Breast epithelium (tissue), 4 donors: ENCODE measurements at places on chromosomes 7 and 10.

- no peaks in the 10 kb centered on the region for H3K36me3 ChIP-seq
- no peaks in the 10 kb centered on the region for H3K4me1 ChIP-seq
- DNase-seq: no peak
- no peaks in the 10 kb centered on the region for H3K27me3 ChIP-seq
- H3K27ac ChIP-seq: no peak overlapping the region
Observed at GRCh38 chr10:110326351-110327032, 21.8 kb upstream of the SMNDC1 start.

GRCh38 chr7:105006367-105007136 is 7.5 kb upstream of the KMT2E start:
- H3K36me3 ChIP-seq: no peaks in the 10 kb centered on the region
- H3K27me3 ChIP-seq: no peaks in the 10 kb centered on the region
- H3K27ac ChIP-seq: peak overlapping the region; percentile 6
- no peak overlapping the region for H3K4me3 ChIP-seq
- H3K4me1 ChIP-seq: peaks cover 7% of the 10 kb centered on the region

- H3K27me3 ChIP-seq: no peaks in the 10 kb centered on the region
- no peaks in the 10 kb centered on the region for H3K36me3 ChIP-seq
- DNase-seq: no peak
- H3K27ac ChIP-seq: no peak overlapping the region
- no peaks in the 10 kb centered on the region for H3K4me1 ChIP-seq
- no peak overlapping the region for H3K4me3 ChIP-seq
Observed at GRCh38 chr10:74419958-74420375, 268.9 kb downstream of the ADK start.

- H3K4me3 ChIP-seq: no peak overlapping the region
- H3K27me3 ChIP-seq: no peaks in the 10 kb centered on the region
- no peak overlapping the region for H3K27ac ChIP-seq
- H3K36me3 ChIP-seq: no peaks in the 10 kb centered on the region
- DNase-seq: no peak
- H3K4me1 ChIP-seq: no peaks in the 10 kb centered on the region
Observed at GRCh38 chr7:106916679-106917078, 51.6 kb downstream of the PIK3CG start.

GRCh38 chr7:91194841-91195240 is 69.4 kb upstream of the FZD1 start:
- no peaks in the 10 kb centered on the region for H3K36me3 ChIP-seq
- no peaks in the 10 kb centered on the region for H3K27me3 ChIP-seq
- no peak overlapping the region for H3K4me3 ChIP-seq

GRCh38 chr10:120262857-120263547 is 194.0 kb upstream of the PLPP4 start:
- no peak overlapping the region for H3K4me3 ChIP-seq
- H3K36me3 ChIP-seq: no peaks in the 10 kb centered on the region
- no peaks in the 10 kb centered on the region for H3K27me3 ChIP-seq
- no peaks in the 10 kb centered on the region for H3K4me1 ChIP-seq
- no peak for DNase-seq
- H3K27ac ChIP-seq: no peak overlapping the region

DNA sequence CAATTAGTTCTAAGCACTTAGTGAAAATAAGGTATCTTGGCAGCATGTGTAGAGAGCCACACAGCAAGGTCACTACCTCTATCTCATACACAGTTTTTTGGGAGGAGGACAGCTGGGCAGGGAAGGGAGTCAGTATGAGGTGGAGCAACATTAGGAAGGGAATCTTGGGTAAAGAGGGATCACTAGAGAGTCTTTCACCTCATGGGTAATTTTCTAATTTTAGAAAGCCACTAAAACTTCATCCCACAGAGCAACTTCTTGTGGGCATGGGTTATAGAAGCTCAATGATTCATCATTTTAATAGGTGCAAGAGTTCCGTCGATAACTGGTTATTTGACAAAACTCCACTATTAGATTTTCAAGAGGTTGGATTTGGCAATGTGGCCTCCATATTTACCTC is 2.5 kb downstream of the NRAP start:
- H3K27ac ChIP-seq: no peak overlapping the region
- no peak overlapping the region for H3K4me3 ChIP-seq
- H3K27me3 ChIP-seq: no peaks in the 10 kb centered on the region
- H3K4me1 ChIP-seq: no peaks in the 10 kb centered on the region
- DNase-seq: no peak

- no peaks in the 10 kb centered on the region for H3K4me1 ChIP-seq
- no peaks in the 10 kb centered on the region for H3K27me3 ChIP-seq
- no peak for DNase-seq
Observed at GRCh38 chr10:22801785-22802184, 87.4 kb upstream of the PIP4K2A start.

- no peak overlapping the region for H3K27ac ChIP-seq
- H3K4me3 ChIP-seq: no peak overlapping the region
- no peak for DNase-seq
- no peaks in the 10 kb centered on the region for H3K27me3 ChIP-seq
- no peaks in the 10 kb centered on the region for H3K36me3 ChIP-seq
- H3K4me1 ChIP-seq: no peaks in the 10 kb centered on the region
Observed at GRCh38 chr10:10498781-10499180, 518.9 kb upstream of the CELF2 start.

- no peaks in the 10 kb centered on the region for H3K27me3 ChIP-seq
- H3K4me1 ChIP-seq: no peaks in the 10 kb centered on the region
- H3K27ac ChIP-seq: peak within 1 kb of the TSS; percentile 57
- no peak within 1 kb of the TSS for H3K4me3 ChIP-seq
- DNase-seq: no peak
- H3K36me3 ChIP-seq: no peaks in the 10 kb centered on the region
Observed at GRCh38 chr7:130292682-130293257, at the start of gene CPA4. Gene CPA4, plus strand, starts transcription at chr7:130293161. Its CDS starts 20 bp downstream, at chr7:130293181.

DNA sequence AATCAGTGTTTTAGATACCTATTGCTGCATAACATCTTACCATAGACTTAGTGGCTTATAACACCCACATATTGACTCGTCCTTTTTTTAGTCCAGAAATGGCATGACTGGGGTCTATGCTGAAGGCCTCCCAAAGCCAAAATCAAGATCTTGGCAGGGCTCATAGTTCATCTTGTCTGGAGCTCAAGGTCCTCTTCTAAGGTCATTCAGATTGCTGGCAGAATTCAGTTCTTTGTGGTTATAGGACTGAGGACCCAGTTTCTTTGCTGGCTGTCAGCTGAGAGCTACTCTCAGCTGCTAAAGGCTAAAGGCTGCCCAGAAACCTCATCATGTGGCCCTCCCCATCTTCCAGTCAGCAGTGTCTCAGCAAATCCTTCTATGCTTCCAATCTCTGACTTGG is 165.5 kb downstream of the FAM107B start:
- H3K4me1 ChIP-seq: peaks cover 4% of the 10 kb centered on the region

DNA sequence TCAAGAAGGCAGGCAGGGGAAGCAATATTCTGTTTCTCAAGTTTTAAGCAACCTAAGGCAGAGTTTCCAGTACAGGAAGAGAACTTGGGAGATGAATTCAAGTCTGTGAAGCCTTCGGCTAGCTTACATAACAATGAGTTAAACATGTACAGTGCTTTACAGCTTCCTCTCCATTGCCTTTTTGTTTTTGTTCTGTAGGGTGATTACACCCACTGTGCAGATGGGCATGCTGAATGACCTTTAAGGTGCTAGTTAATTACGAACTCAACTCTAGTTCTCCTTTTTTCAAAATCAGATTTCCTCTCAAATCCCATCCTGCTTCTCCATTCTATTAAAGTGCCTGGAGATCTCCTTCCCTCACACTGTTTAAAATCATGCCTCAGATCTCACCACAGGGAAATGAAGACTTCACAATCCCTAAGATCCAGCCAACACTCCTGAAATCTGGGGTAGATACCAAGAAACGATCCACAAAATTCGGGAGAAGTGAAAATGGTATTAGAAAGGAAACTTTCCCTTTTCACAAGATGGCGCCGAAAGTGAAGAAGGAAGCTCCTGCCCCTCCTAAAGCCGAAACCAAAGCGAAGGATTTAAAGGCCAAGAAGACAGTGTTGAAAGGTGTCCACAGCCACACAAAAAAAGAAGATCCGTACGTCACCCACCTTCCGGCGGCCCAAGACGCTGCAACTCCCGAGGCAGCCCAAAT is 16.8 kb upstream of the MSMB start:
- no peaks in the 10 kb centered on the region for H3K27me3 ChIP-seq
- H3K4me1 ChIP-seq: no peaks in the 10 kb centered on the region
- DNase-seq: no peak
- no peaks in the 10 kb centered on the region for H3K36me3 ChIP-seq
- no peak overlapping the region for H3K27ac ChIP-seq
- H3K4me3 ChIP-seq: no peak overlapping the region

- H3K36me3 ChIP-seq: no peaks in the 10 kb centered on the region
- DNase-seq: no peak
- H3K4me3 ChIP-seq: no peak overlapping the region
- no peaks in the 10 kb centered on the region for H3K27me3 ChIP-seq
Observed at GRCh38 chr7:128253701-128254100, 12.6 kb downstream of the LEP start.

DNA sequence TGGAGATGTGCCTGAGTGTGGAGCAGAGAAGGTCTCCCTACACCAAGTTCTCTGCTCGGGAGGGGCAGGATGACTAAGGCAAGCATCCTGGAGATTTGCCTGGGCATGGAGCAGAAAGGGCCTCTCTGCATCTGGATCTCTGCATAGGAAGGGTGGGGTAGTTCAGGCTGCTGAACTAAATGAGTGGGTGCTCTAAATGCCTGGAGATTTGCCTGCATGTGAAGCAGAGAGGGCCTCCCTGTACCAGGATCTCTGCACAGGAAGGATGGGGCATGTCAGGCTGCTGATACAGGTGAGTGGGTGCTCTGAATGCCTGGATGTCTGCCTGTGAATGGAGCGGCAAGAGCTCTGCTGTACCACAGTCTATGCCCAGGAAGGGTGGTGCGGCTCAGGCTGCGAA is 680.7 kb downstream of the SUGCT start:
- no peaks in the 10 kb centered on the region for H3K36me3 ChIP-seq
- H3K4me1 ChIP-seq: no peaks in the 10 kb centered on the region
- H3K27me3 ChIP-seq: no peaks in the 10 kb centered on the region
- DNase-seq: no peak
- no peak overlapping the region for H3K4me3 ChIP-seq
- no peak overlapping the region for H3K27ac ChIP-seq

GRCh38 chr10:102948176-102948575 is 30.1 kb downstream of the CNNM2 start:
- no peak for DNase-seq
- H3K27ac ChIP-seq: no peak overlapping the region
- H3K4me1 ChIP-seq: no peaks in the 10 kb centered on the region
- no peaks in the 10 kb centered on the region for H3K36me3 ChIP-seq
- no peak overlapping the region for H3K4me3 ChIP-seq
- H3K27me3 ChIP-seq: no peaks in the 10 kb centered on the region

DNA sequence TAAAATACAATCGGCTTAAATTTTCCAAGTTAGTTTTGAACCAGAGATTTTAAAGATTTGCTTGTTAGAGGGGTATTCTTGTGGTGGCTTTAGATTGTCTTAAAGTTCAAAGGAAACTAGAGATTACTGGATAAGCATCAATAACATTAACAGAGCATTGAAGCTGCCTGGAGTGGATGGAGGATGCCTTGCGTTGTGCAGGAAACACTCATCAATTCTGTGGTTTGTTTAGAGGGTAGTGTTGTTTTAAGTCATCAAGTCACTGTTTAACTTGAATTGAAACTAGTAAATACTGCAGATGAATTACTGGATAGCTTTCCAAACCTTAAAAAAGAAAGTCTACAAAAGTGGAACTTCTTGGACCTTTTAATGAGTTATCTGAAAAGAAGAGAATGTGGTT is 218.6 kb downstream of the CELF2 start:
- H3K27me3 ChIP-seq: no peaks in the 10 kb centered on the region
- no peak overlapping the region for H3K4me3 ChIP-seq
- DNase-seq: no peak
- H3K27ac ChIP-seq: no peak overlapping the region
- H3K4me1 ChIP-seq: no peaks in the 10 kb centered on the region

GRCh38 chr7:493661-494251 is 25.9 kb downstream of the PDGFA start:
- H3K36me3 ChIP-seq: no peaks in the 10 kb centered on the region
- H3K4me1 ChIP-seq: no peaks in the 10 kb centered on the region
- no peak overlapping the region for H3K27ac ChIP-seq
- DNase-seq: no peak
- H3K27me3 ChIP-seq: no peaks in the 10 kb centered on the region

GRCh38 chr7:157429680-157430224 is 92.9 kb downstream of the DNAJB6 start:
- H3K27me3 ChIP-seq: no peaks in the 10 kb centered on the region
- H3K4me1 ChIP-seq: no peaks in the 10 kb centered on the region
- H3K36me3 ChIP-seq: no peaks in the 10 kb centered on the region
- no peak overlapping the region for H3K27ac ChIP-seq
- no peak overlapping the region for H3K4me3 ChIP-seq
- no peak for DNase-seq

DNA sequence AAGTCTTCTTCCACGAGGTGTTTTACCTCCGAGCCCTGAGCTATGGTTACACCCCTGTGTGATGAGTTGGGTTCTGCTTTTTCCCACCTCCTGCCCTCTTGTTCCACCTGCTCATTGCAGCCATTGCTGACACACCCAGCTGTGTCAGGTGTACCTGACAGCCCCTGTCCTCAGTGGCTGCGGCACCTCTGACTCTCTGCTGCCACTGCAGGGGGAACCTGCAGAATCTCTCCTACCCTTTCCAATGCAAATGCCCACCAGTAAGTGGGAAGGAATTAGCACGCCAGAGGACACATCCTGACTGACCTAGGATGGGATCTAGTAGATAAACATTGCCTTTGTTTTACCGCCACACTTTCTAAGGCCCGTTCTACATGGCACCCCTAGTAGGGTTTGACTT is 600.9 kb upstream of the MKI67 start:
- H3K4me1 ChIP-seq: no peaks in the 10 kb centered on the region
- no peak for DNase-seq
- H3K4me3 ChIP-seq: no peak overlapping the region

GRCh38 chr7:68547181-68547580 is 1051.1 kb upstream of the AUTS2 start:
- no peak for DNase-seq
- no peaks in the 10 kb centered on the region for H3K36me3 ChIP-seq
- H3K27ac ChIP-seq: no peak overlapping the region
- no peaks in the 10 kb centered on the region for H3K27me3 ChIP-seq

DNA sequence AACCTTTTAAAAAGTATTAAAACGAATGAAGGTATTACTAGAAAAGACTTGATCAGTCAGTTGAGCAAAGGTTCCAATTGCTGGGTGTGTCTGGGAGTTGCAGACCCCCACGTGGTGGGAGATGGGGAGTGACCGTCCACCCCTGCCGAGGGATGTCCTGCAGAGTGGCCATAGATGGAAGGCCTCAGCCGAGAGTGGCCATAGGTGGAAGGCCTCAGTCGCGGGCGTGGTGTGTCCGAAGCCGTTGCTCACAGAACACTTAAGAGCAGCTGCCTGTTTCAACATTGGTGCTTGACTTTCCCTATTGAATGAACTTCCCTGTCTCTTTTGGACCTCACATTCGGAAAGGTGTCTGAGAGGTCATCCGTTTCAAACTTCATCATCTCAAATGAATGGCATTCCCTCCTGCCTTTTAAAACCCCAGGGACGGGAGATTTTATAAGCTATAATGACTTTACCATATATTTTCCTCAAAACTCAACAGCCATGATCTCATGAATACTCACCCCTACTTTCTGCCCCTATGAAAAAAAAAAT is 69.4 kb downstream of the CAMK1D start:
- DNase-seq: no peak
- H3K36me3 ChIP-seq: no peaks in the 10 kb centered on the region
- H3K27me3 ChIP-seq: no peaks in the 10 kb centered on the region
- H3K4me3 ChIP-seq: no peak overlapping the region
- no peaks in the 10 kb centered on the region for H3K4me1 ChIP-seq
